ENCODE measurements at places on chromosomes 6 and 20.

DNA sequence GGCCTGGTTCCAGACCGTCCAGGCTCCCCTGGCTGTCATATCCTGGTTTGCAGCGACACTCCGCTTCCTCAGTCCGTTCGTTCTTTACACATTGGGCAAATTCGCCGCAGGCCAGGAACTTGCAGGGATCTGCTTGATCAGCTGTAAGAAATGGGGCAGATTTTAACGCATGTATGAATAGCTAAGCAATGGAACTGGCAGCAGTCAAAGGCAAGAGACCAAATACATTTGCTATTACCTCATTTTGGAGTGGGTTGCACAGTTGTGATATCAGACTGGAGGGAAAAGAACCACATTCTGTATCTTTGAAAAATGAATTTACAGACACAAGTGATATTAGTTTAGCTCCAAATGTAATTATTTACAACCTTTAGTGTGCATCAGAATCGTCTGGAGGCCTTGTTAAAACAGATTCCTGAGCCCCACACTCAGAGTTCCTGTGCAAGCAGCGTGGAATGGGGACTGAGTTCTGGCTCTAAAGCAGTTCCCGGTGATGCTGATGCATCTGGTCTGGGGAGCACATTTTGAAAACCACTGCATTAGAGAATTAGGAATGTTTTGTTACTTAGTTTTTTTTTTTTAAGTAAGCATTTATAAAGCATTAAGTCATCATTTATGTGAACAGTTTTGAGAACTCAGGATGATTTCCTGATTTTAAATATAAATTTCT lies 141.3 kb downstream of the IMPG1 start:
- no peak for DNase-seq

DNA sequence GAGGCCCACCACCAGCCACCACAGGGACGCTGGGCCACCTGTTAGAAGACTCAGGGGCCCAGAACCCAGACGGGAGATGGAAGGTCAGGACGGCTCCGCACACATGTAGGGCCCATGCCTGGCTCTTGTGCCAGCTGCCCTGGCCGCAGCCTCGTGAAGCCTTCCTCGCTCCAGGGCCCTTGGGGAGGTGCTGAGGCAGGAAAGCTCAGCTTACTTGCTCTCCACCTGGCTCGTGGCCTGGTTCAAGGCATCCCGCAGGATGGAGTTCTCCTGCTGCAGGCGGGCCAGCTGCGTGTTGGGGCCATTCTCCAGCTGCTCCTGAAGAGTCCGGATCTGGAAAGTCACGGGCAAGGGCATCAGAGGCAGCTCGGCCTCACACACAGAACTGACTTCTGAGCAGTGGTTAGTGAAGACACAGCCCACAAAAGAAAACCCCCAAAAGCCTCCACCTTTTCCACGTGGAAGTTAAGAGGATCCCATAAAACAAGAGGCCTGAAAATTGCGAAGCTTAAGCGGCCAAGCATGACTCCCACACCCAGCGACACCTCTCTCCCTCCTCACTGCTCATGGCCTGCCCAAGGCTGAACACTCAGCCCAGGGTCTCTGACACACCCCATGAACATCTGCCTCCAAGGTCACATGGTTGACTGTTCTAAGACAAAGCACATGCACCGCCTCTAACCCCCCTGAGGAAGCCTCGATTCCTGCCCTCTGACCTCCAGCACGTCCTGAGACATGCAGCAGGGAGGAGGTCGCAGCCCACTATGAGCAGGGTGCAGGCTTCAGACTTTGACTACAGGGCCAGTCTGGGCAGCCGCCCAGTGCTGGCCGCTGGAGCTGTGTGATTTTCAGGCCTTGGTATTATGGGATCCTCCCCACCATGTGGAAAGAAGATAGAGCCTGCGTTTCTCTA lies 46.5 kb downstream of the RRBP1 start:
- no peak for DNase-seq

DNA sequence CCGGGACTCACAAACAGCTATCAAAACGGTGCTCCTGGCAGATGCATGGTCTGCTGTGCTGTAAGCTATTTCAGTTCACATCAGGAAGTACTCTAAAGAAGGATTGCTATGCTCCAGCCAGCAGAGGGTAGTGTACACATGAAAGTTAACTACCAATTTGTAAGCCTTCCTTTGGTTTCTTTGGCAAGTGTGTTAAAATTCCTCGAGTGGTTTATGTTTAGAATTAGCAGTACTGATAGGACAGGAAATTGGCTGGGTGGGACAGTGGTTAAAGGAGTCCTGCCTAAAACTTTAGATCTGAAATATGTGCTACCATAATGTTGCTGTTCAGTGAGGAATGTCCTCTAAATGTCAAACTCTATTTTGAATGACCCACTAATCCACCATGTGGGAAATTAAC lies 47.4 kb downstream of the TRMT11 start:
- DNase-seq: no peak

GRCh38 chr20:3074812-3075211 lies 3.4 kb downstream of the OXT start:
- no peak for DNase-seq

- no peak for DNase-seq
Observed at GRCh38 chr6:90374201-90374600, 77.6 kb upstream of the BACH2 start.

GRCh38 chr6:135030532-135031178 lies 24.0 kb downstream of the HBS1L start:
- DNase-seq: no peak

DNA sequence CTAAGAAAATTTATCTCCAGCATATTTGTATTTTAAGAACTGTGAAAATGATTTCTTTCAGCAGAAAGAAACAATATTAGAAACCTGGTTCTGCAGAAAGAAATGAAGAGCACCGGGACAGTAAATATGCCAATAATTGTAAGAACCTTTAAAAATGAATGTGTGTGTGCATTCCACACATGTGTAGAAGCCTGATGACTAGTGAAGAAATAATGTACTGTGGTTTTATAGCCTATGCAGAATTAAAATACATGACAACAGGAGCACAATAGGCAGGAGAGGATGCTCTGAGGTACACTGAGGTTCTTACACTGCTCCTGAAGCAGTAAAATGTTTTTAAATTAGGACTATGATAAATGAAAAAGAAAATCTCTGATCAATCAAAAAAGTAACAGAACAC lies 48.9 kb downstream of the SNX14 start:
- DNase-seq: no peak

- no peak for DNase-seq
Observed at GRCh38 chr6:81105998-81106397, 646.5 kb downstream of the TENT5A start.

- DNase-seq: no peak
Observed at GRCh38 chr6:133062696-133063306, 178.4 kb upstream of the EYA4 start.

- no peak for DNase-seq
Observed at GRCh38 chr6:39792540-39793450, 619 bp downstream of the DAAM2 start.

DNA sequence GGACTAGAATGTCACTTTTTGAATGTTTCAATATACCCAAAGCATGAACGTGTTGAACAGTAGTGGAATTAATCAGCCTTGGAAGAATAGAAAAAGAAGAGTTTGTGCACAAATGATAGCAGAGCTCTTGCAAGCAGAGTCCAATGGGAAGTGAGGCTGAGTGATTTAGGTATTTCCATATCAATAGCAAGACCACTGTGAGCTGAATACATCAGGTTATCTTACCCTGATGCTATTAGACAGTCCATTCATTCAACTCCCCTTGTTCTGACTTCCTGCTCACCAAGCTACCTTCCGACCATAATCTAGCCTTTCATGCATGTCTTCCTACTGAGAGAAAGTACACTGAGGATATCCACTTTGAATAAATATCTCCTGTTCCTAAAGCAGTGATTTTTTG lies 349.2 kb upstream of the RNF217 start:
- no peak for DNase-seq

- peak; percentile 79 for DNase-seq
Observed at GRCh38 chr20:51800060-51800871, 2.1 kb downstream of the SALL4 start.

DNA sequence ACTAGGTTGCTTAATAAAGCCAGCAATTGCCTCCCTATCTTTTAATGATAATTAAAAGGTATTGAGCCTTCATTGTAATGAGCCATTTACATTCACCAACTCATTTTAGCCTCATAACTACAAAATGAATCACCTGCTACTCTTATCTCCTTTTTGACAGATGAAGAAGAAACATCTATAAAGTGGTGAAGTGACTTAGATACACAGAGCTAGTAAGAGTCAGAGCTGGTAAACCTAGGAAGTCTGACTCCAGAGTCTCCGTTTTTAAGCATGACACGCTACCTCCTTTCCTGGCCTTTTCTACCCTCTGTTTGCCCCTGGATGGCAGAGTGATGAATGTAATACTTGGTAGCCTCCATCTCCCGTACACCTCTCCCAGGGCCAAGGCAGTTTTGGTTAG lies 93.5 kb downstream of the SPTLC3 start:
- DNase-seq: no peak

DNA sequence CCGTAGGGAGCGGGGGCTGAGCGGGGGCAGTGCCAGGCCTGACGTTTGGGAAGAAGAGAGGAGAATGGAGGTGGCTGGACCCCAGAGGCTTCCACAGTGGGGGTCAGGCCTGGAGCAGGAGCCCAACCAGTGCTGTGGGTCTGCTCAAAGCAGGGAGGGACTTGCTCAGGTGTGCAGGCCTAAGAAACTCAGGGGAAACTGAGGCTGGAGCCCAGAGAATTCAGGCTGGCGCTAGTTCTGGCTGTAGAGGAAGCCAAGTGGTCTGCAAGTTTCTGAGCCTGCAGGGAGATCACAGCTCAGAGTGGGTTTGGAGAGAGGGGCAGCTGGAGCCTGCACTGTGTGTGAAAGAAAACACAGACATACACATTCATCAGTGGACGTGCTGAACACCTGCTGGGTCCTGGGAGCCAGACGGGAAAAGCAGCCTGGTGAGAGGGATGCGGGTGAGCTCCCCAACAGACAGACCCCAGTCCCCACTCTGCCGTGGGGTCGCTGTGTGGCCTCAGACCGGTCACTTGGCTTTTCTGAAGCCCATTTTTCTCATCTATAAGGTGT lies 17.7 kb upstream of the FOXP4 start:
- DNase-seq: no peak

GRCh38 chr6:166760288-166760687 lies 133.2 kb upstream of the RPS6KA2 start:
- DNase-seq: no peak

DNA sequence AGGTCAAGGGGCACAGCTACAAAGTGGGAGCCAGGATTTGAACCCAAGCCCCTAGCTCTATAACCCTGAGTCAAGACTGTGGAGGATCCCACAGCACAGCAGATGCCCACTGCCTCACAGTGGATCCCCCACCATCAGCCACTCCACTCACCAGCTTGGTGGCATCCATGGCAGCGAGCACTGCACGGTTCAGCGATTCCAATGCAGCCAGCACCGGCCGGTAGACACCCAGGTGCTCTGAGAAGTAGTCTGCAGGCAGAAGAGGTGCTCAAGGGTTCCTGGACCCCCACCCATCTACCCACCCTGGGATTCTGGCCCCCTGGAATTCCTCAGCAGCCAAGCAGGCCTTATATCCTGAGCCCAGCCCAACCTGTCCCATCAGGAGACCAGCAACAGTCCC lies 2.5 kb downstream of the ACTL10 start:
- no peak for DNase-seq

DNA sequence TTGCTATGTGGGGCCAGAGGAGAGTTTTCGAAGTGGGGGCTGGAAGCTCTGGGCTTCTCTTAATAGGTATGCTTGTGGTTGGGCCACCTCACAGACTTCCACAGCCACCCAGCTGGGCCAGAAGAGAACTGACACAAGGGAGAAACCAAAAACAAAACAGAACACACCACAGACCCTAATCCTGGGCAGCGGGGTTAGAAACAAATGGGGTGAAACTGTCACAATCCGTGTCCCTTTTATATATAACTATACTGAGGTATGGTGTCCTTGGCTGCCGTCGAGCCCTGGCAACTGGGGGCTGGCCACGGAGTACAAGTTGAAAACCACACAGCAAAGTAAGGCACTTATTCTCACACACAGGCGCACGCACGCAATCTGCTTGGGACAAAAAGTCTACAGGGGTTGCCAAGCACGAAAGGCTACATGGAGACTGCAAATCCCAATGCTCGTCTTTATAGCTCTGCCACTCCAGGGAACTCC lies 78.3 kb downstream of the TRAM2 start:
- DNase-seq: no peak

- no peak for DNase-seq
Observed at GRCh38 chr20:18279242-18279641, 9.1 kb upstream of the ZNF133 start.

DNA sequence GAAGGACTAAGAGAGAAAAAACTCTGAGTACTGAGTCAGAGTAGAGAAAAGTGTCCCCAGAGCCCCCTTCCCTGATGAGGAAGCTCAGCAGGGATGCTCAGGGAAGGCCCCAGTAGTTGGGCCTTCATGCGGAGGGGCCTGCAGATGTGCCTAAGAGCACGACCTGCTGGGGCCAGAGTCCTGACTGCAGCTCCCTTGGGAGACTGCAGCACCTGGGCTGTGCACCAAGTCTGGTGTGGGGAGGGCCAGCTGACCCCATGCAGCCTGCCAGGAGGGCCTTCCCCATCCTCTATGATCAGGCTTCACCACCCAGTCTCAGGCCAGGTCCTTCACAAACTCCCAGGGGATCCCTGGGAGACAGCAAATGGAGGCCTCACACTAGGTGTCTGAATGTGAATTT lies 130.4 kb downstream of the FNDC1 start:
- no peak for DNase-seq

DNA sequence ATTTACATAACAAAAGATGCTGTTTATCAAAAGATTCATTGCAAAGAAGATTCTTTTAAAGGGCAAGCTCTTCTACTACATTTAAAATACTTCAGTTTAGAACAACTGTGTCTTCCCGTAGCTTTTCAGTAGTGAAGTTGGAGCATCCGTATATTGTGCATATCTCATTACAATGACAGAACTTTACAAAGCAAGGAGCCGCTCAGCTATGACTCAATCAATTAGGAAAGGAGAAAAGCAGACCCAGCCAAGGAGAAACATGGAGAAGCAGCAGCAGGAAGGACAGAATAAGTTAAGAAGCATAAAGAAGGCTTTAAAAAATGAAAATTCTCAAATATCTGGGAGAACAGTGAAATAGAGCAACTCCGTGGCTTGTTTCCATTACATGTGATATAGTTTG lies 132.6 kb upstream of the SMLR1 start:
- DNase-seq: no peak

- DNase-seq: no peak
Observed at GRCh38 chr6:163463180-163463579, 48.7 kb downstream of the QKI start.

DNA sequence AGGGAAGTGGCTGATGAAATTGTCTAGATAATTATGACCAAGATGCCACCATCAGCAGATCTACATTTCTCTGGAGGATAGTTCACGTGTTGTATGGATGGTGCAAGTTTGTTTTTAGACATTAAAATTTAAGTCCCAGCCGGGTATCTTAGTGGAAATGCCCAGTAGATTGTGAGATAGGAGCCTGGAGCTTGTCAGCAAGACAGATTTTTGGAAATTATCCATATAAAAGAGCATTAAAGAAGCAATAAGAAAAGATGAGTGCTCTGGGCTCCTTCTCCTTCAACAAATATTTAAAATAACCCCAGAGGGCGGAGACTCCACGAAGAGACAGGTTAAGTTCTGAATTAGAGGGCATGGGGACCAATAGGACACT lies 47.6 kb upstream of the SMLR1 start:
- DNase-seq: no peak

GRCh38 chr6:52725535-52726192 lies 37.6 kb downstream of the GSTA2 start:
- no peak for DNase-seq
